ENCODE measurements at places on chromosomes 5 and 9. TPM values are rescaled to one million over a fixed set of nuclear protein-coding genes. Genes with fewer than 3 reads are reported as not detected.

DNA sequence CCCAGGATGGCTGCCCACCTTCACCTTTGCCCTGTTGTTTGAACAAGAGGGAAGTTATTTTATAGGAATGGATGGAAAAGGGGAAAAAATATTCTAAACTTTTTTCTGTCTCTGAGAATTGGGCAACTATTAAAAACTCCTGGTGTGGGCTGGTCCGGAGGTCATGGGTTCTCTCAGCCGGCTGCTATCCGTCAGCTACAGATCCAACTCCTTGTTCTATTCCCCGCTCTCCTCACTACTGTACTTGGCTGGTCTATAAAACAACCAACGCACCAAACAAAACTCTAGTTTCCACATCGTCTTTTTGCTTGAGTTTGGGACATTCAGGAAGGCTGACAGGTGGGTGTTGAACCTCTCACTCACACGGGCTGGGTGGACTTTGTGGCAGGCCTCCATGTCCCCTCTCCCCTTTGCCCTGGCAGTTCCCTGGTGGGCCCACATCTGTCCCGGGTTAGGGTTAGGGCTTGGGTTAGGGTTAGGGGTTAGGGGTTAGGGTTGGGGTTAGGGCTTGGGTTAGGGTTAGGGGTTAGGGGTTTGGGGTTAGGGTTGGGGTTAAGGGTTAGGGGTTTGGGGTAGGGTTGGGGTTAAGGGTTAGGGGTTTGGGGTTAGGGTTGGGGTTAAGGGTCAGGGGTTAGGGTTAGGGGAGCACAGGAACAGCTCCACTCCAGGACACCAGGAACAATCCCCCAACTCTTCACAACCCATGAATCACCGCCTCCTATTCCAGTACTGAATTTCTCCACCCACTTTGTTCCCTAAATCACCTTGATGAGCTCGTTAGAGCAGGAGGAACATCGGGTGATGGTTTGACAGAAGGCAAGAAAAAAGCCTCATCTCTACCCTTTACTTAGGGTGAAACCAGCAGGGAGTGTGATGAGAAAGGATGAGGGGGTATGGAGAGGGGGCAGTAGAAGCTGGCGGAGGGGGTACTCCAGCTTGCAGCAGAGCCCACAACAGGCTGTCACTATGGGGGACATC lies 302.1 kb upstream of the IRX4 start:
- no peak for DNase-seq

The CDC20B gene
- not detected for total RNA-seq

- no peak for DNase-seq
Observed at GRCh38 chr5:67999391-67999790, 216.2 kb upstream of the PIK3R1 start.

GRCh38 chr9:4678679-4679267 lies 596 bp upstream of the CDC37L1 start:
- DNase-seq: peak; percentile 43

- DNase-seq: no peak
Observed at GRCh38 chr5:95901676-95902627, 59.7 kb downstream of the ELL2 start.

DNA sequence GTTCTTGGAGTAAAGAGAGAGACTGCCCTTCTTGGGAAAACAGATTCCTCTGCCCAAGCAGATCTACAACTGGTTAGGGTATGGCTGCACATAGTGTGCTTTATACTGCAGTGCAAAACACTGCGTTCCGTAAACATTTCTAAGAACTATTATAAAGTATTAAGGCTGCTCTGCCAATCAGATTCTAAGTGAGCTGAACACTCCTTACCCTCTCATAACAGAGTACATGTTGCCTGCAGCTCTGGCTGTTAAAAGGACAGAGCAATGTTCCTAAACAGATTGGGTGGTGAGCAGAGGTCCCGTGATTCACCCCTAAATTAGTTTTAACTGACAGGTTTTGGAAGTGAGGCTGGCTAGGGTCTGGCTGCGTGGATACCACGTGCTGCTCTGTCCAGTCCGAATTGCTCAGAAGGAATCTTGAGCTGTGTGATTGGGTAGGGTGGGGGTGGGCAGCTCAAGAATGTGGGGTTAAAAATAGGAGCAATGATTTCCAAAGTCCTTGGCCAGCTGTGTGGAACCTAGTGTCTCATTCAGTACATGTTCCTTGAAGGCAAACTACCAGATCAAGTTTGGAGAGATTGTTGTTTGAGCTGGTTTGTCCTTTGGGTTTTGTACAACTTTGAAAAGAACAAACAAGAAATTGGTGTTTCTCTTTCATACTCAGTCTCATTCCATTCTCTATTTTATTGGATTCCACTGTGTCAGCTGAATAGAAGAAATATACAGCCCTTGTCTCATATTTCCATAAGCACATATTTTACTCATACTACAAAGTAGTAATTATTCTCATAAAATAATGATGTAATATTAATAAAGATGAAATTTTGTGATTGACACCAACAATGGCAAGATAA lies 497.6 kb upstream of the CD180 start:
- DNase-seq: no peak

The NR4A3 gene
- total RNA-seq: 0.17 TPM

The CCDC152 gene
- 13.9 TPM for total RNA-seq

- peak; percentile 89 for DNase-seq
Observed at GRCh38 chr9:114662081-114662989, 4.7 kb upstream of the TEX53 start.

Measured in GM23338 (cell line).